Left lobe of liver (tissue), 2 donors: ENCODE measurements at places on chromosomes 11 and 22. TPM values are rescaled to one million over a fixed set of nuclear protein-coding genes. Genes with fewer than 3 reads are reported as not detected.

DNA sequence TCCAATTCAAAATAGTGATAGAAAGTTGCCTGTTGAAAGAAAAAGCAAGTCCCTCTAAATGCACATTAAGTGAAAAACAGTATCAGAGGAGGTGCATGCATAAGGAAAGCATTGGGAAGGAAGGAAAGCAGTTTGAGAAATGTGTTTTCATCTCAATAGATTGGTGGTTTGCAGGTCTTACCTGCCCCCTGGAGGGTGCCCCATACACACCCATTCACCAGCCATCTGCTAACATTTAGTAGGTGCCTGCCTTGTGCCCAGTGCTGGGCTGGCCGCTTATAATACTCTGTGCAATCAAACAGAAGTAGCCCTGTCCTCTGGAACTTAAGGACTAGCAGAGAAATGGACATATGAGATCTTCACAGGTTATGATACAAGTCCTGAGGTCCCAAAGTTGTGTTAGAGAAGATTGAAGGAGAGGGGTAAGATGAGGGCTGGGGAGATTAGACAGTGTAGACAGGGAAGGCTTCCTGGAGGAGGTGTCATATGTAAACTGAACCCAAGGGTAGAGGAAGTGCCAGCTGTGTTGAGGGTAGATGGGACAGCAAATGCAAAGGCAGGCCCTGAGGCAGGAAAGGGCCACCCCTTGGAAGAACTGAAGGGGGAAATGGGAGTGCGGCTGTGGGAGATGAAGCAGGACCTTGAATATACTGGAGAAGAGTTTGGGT, 184.2 kb downstream of the MN1 start:
- no peak for DNase-seq

GRCh38 chr11:71158936-71159335, 93.4 kb downstream of the SHANK2 start:
- DNase-seq: peak; percentile 49

- no peak for DNase-seq
These were observed 116.7 kb upstream of the KIRREL3 start for GRCh38 chr11:127117231-127117739.

GRCh38 chr22:42076764-42077485, 2.6 kb upstream of the SMDT1 start:
- peak; percentile 41 for DNase-seq

Gene OR52H1
- 0.18 TPM for total RNA-seq

GRCh38 chr11:87603887-87604286, 566.2 kb downstream of the TMEM135 start:
- DNase-seq: no peak

Gene DCPS
- total RNA-seq: 14.5 TPM

GRCh38 chr22:23970816-23971486, 3.3 kb downstream of the DDT start:
- no peak for DNase-seq

Gene MRGPRX3
- total RNA-seq: not detected

GRCh38 chr11:60774726-60775125, 10.4 kb upstream of the MS4A10 start:
- DNase-seq: no peak
